ENCODE measurements at places on chromosomes 2 and 18. TPM values are rescaled to one million over a fixed set of nuclear protein-coding genes. Genes with fewer than 3 reads are reported as not detected.
A peak's percentile ranks its signal among the peaks of the same experiment; 100 is the strongest.

TEKT4 gene
- not detected for total RNA-seq

SKOR2 gene
- total RNA-seq = not detected

GNAL gene
- total RNA-seq = 0.09 TPM

LRATD1 gene
- total RNA-seq = not detected

DNA sequence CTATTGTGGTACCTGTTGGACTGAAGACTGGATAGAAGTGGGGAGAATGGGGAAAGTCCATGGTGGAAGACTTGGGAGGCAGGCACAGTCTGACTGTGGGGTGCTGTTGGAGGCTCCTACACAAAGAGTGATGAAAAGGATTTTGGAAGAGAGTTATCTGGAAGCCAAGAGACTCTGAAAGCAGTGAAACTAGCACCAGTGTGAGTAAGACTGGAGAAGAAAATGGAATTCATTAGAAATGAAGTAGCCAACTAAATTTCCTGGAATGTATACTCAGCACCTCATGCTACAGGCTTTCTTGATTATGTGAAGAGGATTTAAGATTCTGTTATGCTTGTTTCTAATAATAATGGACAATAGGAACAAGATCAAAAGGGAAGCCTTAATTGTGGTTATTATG, 27.7 kb downstream of the ELP2 start:
- DNase-seq = no peak

- DNase-seq = no peak
Measured at GRCh38 chr2:23553561-23553960, 168.6 kb downstream of the KLHL29 start.

GRCh38 chr2:208363485-208363884, 43.1 kb upstream of the PTH2R start:
- DNase-seq = peak; percentile 91

DNA sequence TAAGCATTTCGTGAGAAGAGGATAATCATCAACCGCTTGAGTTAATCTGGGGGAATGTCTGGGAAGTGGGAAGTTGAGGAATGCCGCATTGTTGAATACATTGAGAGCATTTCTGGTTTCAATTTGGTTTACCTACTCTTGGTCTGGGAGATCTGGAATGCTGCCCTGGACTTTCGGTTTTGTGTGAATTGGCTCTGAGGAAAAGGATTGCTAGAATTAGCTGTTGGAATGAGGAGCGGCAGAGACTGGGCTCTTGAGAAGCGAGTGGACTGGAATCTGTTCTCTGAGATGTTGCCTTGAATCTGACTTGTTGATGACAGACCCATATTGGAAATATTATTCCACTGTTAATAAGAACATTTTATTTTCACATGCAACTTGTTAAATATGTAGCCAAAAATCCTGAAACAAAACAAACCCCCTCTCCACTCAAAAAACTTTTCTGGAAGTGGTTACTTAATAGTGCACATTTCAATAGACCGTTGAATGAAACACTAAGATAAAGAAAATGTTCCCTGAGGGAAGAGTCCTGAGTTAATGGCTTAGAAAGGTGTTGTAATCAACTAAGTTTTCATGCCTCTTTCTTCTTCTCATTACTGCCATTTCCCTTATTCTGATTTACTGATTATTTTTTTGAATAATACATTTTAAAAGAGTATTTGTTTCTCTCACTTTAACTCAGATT, 50.8 kb downstream of the PTPRM start:
- peak; percentile 80 for DNase-seq

DNA sequence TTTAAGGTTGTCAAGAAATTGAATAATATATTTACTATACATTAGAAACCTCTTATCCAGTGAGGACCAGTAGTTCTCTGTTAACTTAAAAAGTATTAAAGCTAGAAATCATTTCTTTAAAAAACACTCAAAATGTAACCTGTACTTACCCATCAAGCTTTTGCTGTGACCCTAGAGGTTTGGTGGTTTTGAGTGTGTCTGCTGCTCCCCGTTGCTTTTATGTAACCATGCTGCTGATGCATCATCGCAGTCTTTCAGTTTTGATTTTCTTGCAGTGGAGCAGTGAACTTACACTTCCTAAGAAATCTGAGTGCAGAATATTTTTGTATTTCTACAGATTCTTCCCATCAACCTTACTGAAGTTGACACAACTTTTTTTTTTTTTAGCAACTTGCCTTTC, 34.2 kb downstream of the MRPS9 start:
- no peak for DNase-seq

Data from HFFc6 (cell line).